Hippocampal formation (tissue), 2 donors: ENCODE measurements at places on chromosomes 3 and 15.

- DNase-seq: no peak
These were observed 802.5 kb upstream of the DPPA4 start for GRCh38 chr3:110139821-110140220.

DNA sequence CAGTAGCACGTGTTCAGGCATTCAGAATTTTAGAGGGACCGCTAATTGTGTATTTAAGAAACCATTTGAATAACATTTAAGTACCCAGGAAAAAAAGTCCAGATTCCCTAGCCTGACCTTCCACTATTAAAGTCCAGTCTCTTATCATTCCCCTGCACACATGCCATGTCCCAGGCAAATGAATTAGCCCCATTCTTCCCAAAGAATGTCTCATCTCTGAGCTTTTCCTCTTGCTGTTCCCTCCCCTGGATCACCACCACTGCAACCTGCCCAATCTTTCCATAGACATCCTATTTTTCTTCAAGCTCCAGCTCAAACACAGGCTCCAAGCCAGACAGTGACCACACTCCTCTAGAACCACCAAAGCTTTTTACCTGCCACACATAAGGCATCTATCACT is 25.9 kb downstream of the PLD1 start:
- no peak for DNase-seq

DNA sequence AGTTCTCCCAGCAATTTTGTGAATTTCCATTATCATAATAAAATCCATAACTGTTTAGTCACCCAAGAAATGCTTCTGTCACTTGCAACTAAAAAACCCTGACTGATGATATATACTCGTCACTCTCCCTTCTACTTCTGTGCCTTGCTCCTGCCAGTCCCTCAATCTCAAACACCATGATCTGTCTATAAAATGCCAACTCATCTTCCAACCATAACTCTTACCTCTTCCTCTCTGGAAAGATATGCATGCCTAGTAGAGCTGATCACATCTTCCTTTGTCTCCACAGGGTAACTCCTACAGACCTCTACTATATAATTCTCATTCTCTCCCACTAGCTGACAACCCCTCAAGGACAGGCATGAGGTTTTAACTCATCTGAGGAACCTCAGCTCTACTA is 5.2 kb upstream of the VEPH1 start:
- no peak for DNase-seq

GRCh38 chr3:48503401-48504050 is 448 bp downstream of the SHISA5 start:
- no peak for DNase-seq

- DNase-seq: no peak
These were observed 8.2 kb upstream of the MYRIP start for GRCh38 chr3:39801216-39801615.

DNA sequence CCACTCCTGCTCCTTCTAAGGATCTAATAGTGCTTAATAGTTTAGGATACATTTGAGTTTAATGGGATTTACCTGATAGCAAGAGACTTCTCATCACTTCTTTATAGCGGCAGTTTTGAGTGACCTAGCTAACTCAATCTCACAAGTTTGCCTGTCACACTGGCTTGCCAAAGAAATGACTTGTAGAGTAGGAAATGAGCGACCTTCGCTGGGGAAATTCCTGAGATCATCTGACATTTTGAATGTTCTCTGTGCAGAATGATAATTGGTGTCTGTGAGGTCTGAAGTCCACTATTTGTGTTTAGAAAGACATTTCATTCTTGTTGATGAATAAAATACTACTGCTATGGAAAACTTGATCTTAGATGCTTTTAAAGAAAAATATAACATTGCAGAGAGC is 30.3 kb downstream of the SUCLG2 start:
- DNase-seq: no peak
